ENCODE measurements at places on chromosomes 1 and 21. TPM values are rescaled to one million over a fixed set of nuclear protein-coding genes. Genes with fewer than 3 reads are reported as not detected.

GRCh38 chr1:94743862-94744261 lies 76.3 kb upstream of the SLC44A3 start:
- no peak overlapping the region for H3K4me3 ChIP-seq
- no peak overlapping the region for H3K27ac ChIP-seq
- no peak for DNase-seq
- H3K4me1 ChIP-seq: peaks cover 11% of the 10 kb centered on the region

DNA sequence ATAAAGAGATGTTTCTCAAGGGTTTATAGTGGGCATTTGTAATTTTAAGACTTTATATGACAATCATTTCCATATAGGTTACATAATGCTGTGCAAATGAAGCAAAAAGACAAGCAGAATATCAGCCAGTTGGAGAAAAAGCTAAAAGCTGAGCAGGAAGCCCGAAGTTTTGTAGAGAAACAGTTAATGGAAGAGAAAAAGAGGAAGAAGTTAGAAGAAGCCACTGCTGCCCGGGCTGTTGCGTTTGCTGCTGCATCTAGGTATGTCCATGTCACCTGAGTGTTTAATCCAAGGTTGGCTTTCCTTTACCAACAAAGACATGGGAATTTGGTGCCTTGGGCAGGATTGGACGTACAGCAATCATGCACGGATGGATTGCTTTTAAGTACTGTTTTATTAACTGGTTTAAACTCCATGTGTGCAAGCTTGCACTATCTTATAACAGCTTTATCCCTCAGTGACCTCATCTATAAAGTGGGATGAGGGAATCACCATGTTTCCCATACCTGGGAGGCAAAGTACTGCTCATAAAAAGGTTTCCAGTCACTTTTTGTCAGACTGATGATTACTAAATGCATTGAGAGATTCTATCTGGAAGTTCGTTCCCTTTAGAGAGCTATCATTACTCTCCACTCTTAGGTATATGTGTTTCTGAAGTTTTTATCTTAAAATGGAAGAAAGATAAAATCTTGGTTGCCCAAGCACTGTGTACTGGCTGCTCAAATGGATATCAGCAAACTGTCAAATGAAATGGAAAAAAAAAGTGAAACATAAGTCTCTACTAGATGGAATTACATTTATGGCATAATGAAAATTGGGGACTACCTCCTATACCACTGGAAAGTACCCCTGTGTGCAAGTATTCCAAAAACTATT lies 55.1 kb downstream of the MACO1 start:
- H3K4me1 ChIP-seq: no peaks in the 10 kb centered on the region
- peaks cover 63% of the 10 kb centered on the region for H3K36me3 ChIP-seq
- no peaks in the 10 kb centered on the region for H3K27me3 ChIP-seq
- H3K27ac ChIP-seq: no peak overlapping the region
- DNase-seq: no peak
- no peak overlapping the region for H3K4me3 ChIP-seq

DNA sequence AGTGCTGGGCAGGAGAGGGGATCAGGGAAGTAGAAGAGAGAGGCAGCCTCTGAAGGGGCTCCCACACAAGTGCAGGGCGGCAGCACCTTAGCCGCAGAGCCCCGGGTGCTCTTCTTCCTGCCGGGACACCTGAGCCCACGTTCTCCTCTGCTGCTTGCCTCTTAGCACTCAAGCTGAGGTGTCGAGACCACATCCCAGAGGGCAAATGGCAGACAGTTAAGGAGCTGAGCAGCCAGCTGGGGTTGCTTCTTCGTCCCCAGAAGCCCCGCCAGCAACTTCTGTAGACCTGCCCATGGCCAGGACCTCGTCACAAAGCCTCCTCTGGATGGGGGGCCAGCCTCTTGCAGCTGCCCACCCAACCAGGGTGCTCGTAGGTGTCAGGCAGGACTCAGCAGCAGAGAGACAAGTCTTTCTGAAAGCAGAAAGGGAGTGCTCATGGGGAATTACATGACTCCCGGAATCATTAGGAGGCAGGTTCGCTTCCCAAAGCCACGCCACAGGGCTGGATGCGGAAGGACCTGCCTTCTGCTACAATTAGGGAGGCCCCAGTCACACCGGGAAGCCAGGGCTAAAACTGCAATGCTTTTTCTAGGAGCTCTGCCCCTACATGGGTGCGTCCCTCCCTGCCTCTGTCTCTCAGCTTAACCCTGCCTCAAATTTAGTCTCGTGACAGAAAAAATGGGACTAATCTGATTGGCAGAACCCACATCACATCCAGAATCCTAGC lies 141.4 kb upstream of the RAB4A start:
- no peaks in the 10 kb centered on the region for H3K36me3 ChIP-seq
- no peaks in the 10 kb centered on the region for H3K27me3 ChIP-seq
- H3K27ac ChIP-seq: no peak overlapping the region
- no peak overlapping the region for H3K4me3 ChIP-seq
- peaks cover 26% of the 10 kb centered on the region for H3K4me1 ChIP-seq

- no peaks in the 10 kb centered on the region for H3K4me1 ChIP-seq
- DNase-seq: no peak
- no peaks in the 10 kb centered on the region for H3K36me3 ChIP-seq
- H3K27ac ChIP-seq: no peak overlapping the region
These were observed 16.2 kb downstream of the C1orf216 start for GRCh38 chr1:35702508-35702907.

DNA sequence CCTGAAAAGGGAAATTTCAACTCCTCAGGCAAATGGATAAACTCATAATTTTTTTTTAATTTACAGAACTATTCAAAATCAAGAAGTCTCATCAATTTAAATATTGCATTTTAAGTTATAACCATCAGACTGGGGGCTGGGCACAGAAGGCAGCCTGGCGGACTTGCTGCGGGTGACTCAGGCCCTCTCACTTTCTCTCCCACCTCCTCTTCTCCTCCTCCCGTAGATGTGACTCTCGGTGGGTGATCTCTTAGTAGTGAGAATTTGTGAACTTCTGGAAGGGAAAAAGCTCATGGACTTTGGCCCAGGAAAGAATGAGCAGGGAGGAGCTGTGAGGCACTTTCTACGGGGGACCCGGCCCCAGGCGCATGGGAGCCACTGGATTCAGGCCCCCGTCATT lies 32.9 kb downstream of the CLIC6 start:
- H3K4me1 ChIP-seq: no peaks in the 10 kb centered on the region
- H3K27ac ChIP-seq: no peak overlapping the region
- H3K27me3 ChIP-seq: no peaks in the 10 kb centered on the region
- H3K36me3 ChIP-seq: no peaks in the 10 kb centered on the region
- no peak overlapping the region for H3K4me3 ChIP-seq
- no peak for DNase-seq

DNA sequence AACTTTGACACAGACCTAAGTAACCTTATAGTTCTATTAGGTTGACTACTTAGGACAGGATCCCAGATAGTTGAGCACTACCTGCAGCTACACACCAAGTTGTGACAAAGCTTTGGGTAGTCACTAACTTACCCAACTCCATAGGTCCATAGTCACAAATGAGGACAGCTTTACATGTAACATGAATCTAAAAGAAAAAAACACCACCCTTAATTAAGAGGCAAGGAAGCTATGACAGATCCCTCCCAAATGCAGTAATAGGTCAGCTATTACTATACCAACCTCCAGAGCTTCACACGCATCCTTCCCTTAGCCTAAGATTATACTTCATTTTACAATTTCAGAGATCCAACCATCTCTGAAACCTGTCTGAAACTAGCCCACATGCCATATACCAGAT lies 12.7 kb upstream of the RAB42 start:
- peak overlapping the region; percentile 96 for H3K4me3 ChIP-seq
- peaks cover 56% of the 10 kb centered on the region for H3K36me3 ChIP-seq
- H3K27me3 ChIP-seq: no peaks in the 10 kb centered on the region
- no peak overlapping the region for H3K27ac ChIP-seq

GRCh38 chr1:1164701-1165451 lies 8.8 kb upstream of the TTLL10 start:
- H3K4me1 ChIP-seq: peaks cover 8% of the 10 kb centered on the region
- peaks cover 24% of the 10 kb centered on the region for H3K27me3 ChIP-seq
- no peak for DNase-seq
- H3K27ac ChIP-seq: no peak overlapping the region

GRCh38 chr1:163981500-163982030 lies 577.4 kb upstream of the PBX1 start:
- no peaks in the 10 kb centered on the region for H3K36me3 ChIP-seq
- no peaks in the 10 kb centered on the region for H3K4me1 ChIP-seq
- H3K27ac ChIP-seq: no peak overlapping the region
- no peak overlapping the region for H3K4me3 ChIP-seq
- H3K27me3 ChIP-seq: no peaks in the 10 kb centered on the region

GRCh38 chr1:198169672-198170071 lies 12.9 kb downstream of the NEK7 start:
- no peak overlapping the region for H3K27ac ChIP-seq
- no peaks in the 10 kb centered on the region for H3K27me3 ChIP-seq
- peaks cover 87% of the 10 kb centered on the region for H3K4me1 ChIP-seq
- H3K36me3 ChIP-seq: no peaks in the 10 kb centered on the region
- DNase-seq: no peak
- H3K4me3 ChIP-seq: no peak overlapping the region

GRCh38 chr1:240712014-240712731 lies 100.2 kb upstream of the GREM2 start:
- H3K27ac ChIP-seq: no peak overlapping the region
- H3K36me3 ChIP-seq: no peaks in the 10 kb centered on the region
- H3K4me3 ChIP-seq: no peak overlapping the region
- H3K27me3 ChIP-seq: no peaks in the 10 kb centered on the region
- no peak for DNase-seq
- H3K4me1 ChIP-seq: no peaks in the 10 kb centered on the region

GRCh38 chr1:112721966-112722524 lies 6.9 kb upstream of the PPM1J start:
- peaks cover 16% of the 10 kb centered on the region for H3K4me1 ChIP-seq
- no peaks in the 10 kb centered on the region for H3K36me3 ChIP-seq
- no peaks in the 10 kb centered on the region for H3K27me3 ChIP-seq
- no peak overlapping the region for H3K4me3 ChIP-seq

DNA sequence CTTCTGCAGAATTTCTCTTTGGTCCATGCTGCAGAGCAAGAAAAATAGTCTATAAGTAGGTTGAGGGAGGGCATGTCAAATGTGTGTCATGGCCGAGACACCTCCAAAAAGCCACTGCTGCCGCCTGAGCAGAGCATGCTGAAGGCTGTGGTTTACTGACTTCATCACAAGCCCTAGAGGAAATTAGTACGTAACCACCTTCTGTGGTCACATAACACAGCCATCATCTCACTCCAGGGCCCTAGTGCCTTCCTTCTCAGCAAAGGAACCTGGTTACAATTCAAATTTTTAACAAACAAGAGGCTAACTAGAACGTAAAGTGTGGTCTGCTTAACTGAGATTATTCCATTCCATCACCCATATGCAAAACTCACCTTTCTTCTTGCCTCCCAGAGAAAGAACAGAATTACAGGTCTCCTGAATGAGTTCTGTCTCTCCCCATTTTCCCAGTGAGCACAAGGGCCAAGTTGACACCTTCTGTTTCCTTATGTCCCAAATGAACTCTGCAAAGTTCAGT lies at the start of gene PTPN22:
Gene PTPN22 (minus strand): TSS at position 116 of the 517 bp plus-strand sequence.
- no peaks in the 10 kb centered on the region for H3K27me3 ChIP-seq
- peak within 1 kb of the TSS; percentile 74 for H3K27ac ChIP-seq
- H3K4me1 ChIP-seq: peaks cover 15% of the 10 kb centered on the region
- peak within 1 kb of the TSS; percentile 37 for H3K4me3 ChIP-seq
- DNase-seq: peak; percentile 73

The IVL gene
- total RNA-seq: 0.24 TPM

The MAGOH gene
- total RNA-seq: 34.4 TPM

The RGS13 gene
- total RNA-seq: 5.0 TPM

The XKR8 gene
- total RNA-seq: 12.8 TPM

The NPPB gene
- total RNA-seq: not detected

The TCHHL1 gene
- total RNA-seq: not detected

The TAF1A gene
- total RNA-seq: 9.7 TPM

The AHCTF1 gene
- total RNA-seq: 36.0 TPM

The DSTYK gene
- 10.7 TPM for total RNA-seq

The KRTAP11-1 gene
- total RNA-seq: not detected

The OR2T35 gene
- not detected for total RNA-seq

The CASQ1 gene
- total RNA-seq: 0.27 TPM

The WNT9A gene
- 7.0 TPM for total RNA-seq

The ELK4 gene
- 62.8 TPM for total RNA-seq
